Karpas-422 (cell line): ENCODE measurements at places on chromosomes 11 and 22.

GRCh38 chr11:118939404-118939915 lies 13.7 kb upstream of the BCL9L start:
- no peak for DNase-seq

GRCh38 chr22:49425356-49425755 lies 402.3 kb downstream of the BRD1 start:
- no peak for DNase-seq

GRCh38 chr11:64204464-64204989 lies 2.0 kb upstream of the FERMT3 start:
- DNase-seq = peak; percentile 93

DNA sequence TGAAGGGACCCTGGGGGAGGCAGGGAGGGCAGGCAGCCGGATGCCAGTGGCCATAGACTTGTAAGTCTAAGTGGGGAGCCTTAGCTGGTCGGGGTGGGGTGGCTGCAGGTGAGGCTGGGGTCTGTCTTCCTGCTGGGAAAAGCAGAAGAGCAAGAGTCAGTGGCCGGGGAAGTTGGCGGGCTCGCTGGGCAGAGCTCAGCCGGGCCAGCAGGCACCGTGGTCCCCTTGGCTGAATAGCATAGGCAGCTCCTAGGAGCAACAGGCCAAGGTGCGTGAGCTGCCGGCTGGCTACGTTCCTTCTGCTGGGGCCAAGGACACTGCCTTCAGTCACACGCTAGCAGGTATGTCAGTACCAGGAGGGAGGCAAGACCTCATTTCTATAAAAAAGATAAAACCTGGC lies 67.8 kb upstream of the A4GALT start:
- no peak for DNase-seq

DNA sequence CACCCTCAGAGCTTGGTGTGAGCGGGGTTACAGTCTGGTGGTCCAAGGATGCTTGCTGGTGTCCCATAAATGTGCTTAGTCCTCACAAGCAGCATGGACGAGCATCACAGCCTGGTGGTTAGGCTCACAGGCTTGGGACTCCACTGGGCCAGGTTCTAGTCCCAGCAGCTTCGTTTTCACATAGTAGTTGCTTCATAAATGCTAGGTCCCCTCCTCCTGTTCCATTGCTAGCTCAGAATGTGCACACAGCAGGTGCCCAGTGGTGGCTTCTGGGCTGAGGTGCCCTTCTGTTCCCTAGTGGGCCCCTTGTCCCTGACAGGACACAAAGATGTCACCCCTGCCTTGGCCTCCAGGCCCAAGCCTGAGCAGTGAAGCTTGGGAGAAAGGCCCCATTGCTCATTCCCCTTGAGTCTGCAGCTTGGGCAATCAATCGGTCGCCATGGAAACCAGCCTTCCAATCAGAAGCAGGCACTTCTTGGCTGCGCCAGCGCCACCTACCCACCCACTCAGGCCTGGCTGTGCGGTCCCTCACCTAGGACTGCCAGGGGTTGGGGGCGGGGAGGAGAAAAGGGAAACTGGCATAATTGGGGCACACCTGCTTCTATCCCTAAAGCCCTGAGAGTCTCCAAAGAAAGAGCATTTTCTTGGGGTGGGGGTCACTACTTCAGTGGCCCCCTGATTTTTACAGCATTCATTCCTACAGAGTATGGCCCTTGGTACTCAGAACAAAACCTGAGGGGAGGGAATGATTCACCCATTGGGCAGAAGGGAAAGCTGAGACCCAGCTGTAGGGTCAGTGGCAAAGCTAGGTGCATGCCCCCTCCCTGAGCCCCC lies 48.1 kb downstream of the CYTH4 start:
- DNase-seq = peak; percentile 95

- DNase-seq = no peak
Measured at GRCh38 chr22:19875531-19876313, 21.0 kb upstream of the GNB1L start.

- DNase-seq = no peak
Measured at GRCh38 chr22:25083807-25084200, 115.9 kb upstream of the CRYBB3 start.

DNA sequence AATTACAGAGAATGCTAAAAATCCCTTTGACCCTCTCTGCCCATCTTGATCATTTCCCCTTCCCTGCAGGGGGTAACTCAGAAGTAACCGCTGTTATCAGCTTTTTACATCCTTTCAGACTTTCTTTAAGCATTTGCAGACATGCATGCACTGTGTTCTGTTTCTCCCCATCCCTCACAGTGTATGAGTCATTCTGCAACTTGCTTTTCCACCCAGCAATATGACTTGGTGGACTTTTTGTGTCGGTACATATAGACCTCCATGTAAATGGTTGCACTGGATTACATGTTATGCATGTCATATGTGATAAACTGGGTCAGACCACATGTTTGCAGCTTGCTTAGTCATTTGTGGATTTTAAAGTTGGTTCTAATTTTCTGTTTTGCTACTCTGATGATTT lies 87.7 kb upstream of the NECTIN1 start:
- DNase-seq = no peak

DNA sequence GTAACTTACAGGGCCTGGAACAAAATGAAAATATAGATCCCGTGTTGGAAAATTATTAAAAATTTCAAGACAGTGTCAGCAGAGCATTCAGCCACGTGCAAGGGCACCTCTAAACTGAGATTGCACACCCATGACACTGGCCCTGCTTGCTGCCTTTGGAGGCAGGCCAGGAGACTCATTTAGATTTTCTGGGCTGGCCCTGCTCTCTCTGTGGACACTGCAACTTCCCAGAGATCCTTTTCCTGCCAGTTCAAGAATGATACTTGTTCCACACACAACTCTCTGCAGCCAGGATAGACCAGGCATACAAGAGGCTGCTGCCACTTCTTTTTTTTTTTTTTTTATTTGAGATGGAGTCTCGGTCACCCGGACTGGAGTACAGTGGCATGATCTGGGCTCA lies 56.7 kb upstream of the PTPRJ start:
- no peak for DNase-seq

DNA sequence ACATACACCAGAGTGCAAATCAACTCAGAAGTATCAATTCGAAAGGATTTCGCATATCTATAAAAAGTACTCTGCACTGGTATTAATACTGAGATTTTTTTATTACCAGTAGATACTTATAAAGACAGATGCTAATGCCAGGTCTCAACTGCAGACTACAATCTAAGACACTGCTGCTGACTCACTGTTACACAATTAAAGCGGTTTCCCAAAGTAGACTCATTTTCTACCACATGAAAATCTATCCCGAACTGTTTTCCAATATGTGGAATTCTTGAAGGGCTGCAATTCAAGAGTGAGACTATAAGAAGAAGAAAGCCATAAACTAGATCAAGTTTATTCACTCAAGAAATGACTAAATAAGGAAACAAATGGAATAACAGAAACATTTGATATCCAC lies 57.2 kb upstream of the ARHGAP32 start:
- DNase-seq = no peak

DNA sequence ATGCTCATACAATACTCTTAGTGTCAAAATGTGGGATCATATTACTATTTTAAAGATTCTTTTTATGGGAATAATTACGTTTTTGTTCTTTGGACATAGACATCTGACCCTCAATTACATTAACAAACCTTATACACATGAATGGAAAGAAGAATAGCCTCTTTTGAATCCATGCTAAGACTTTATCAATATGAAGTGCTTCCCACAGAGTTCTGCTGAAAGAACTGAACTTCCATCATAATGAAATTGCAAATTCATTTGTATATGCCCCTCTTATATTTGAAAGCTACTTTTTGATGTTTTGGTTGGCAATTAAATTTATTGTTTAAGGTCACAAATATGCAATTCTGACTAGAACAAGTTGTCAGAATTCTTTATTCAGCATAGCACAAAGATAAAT lies 254.9 kb downstream of the TMEM135 start:
- no peak for DNase-seq
